ENCODE measurements at places on chromosomes 12 and 14. TPM values are rescaled to one million over a fixed set of nuclear protein-coding genes. Genes with fewer than 3 reads are reported as not detected.

Gene ARHGEF25
- total RNA-seq = 0.76 TPM

Gene PPP4R4
- total RNA-seq = 17.3 TPM

Gene CD27
- total RNA-seq = not detected

Gene ATP6V1D
- 69.4 TPM for total RNA-seq

Gene PABPN1
- total RNA-seq = 56.2 TPM

Gene RTL1
- not detected for total RNA-seq

Gene USP44
- not detected for total RNA-seq

Gene LRP1-AS
- not detected for total RNA-seq

Gene MIPOL1
- 3.7 TPM for total RNA-seq

Gene CHGA
- total RNA-seq = not detected

Gene NANOG
- not detected for total RNA-seq

Gene MAP1LC3B2
- 0.70 TPM for total RNA-seq

Gene PTPRR
- not detected for total RNA-seq

Gene A2ML1
- total RNA-seq = 2.7 TPM

Gene MTERF2
- total RNA-seq = 3.5 TPM

Gene TM7SF3
- total RNA-seq = 161 TPM

Gene CCDC177
- total RNA-seq = not detected

Gene SERPINA5
- not detected for total RNA-seq

Gene TGM1
- 19.3 TPM for total RNA-seq

Gene TSPAN11
- not detected for total RNA-seq

Gene BIN2
- total RNA-seq = not detected

Gene PZP
- total RNA-seq = not detected

Gene KRT83
- total RNA-seq = not detected

Gene SLC17A8
- not detected for total RNA-seq

Gene LRRK2
- total RNA-seq = 0.39 TPM

Gene RERG
- not detected for total RNA-seq

Gene DEPDC4
- 0.62 TPM for total RNA-seq

Gene WNT1
- total RNA-seq = not detected

Gene INHBE
- not detected for total RNA-seq

Gene NPFF
- not detected for total RNA-seq

Gene COL2A1
- total RNA-seq = 0.72 TPM

Gene CCDC184
- total RNA-seq = not detected

Gene SLC25A21
- total RNA-seq = 0.34 TPM

Gene GPR135
- 0.23 TPM for total RNA-seq

Gene ZNF385A
- total RNA-seq = 37.4 TPM

Gene OVCH1
- total RNA-seq = not detected

Gene GALNT9
- total RNA-seq = not detected

Gene IFI27
- 0.95 TPM for total RNA-seq

Gene C12orf43
- total RNA-seq = 20.6 TPM

Gene MANSC1
- total RNA-seq = 4.6 TPM

Gene RGS6
- not detected for total RNA-seq

Gene DCAF11
- 46.7 TPM for total RNA-seq

Gene CISTR
- total RNA-seq = not detected

Gene CYP46A1
- total RNA-seq = not detected

Gene MDGA2
- total RNA-seq = not detected

Gene ANKLE2
- 60.3 TPM for total RNA-seq

Gene RNASE7
- total RNA-seq = 5.5 TPM

Gene FAM90A1
- total RNA-seq = not detected

Data from hair follicular keratinocyte (primary cell).